Dermis microvascular lymphatic vessel endothelial cell (primary cell): ENCODE measurements at places on chromosomes 7 and 10. TPM values are rescaled to one million over a fixed set of nuclear protein-coding genes. Genes with fewer than 3 reads are reported as not detected.

GRCh38 chr7:7972128-7972527 lies 3.5 kb downstream of the GLCCI1 start:
- DNase-seq, result no peak

GRCh38 chr10:30701451-30702173 lies 72.1 kb upstream of the LYZL2 start:
- no peak for DNase-seq

The FAM25G gene
- total RNA-seq, result not detected in 2 replicates

GRCh38 chr10:58820861-58821751 lies 308.4 kb downstream of the BICC1 start:
- DNase-seq, result no peak

DNA sequence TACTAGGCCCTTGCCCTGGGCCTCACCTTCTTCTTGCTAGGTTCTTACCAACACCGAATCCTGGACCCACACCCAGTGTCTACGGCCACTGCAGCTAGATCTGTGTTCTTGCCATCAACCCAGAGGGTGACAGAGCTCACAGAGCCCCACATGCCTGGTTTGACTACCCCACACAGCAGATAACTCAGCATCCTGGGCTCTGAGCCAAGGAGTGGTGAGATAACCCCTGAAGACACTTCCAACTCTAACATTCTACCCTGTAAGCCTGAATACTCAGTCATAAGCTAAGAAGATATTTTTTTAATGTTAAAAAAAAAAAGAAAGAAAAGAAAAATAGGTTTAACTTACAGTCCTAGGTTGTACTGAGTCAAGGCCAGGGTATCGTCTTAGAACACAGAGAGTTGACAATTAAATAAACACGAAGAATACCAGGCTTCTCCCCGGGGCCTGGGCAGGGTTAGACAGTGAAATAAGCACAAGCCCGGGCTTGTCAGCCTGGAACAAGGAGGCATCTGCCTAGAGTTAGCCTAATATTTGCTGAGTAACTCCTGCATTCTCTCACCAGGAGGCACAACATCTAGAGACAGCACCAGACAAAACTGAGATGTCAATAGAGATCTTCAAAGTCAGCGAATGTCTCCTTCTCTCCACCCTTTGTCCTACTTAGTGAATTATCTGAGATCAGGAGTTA lies 556.5 kb upstream of the LRRN3 start:
- DNase-seq, result no peak
